ENCODE measurements at places on chromosomes 5 and 9.

DNA sequence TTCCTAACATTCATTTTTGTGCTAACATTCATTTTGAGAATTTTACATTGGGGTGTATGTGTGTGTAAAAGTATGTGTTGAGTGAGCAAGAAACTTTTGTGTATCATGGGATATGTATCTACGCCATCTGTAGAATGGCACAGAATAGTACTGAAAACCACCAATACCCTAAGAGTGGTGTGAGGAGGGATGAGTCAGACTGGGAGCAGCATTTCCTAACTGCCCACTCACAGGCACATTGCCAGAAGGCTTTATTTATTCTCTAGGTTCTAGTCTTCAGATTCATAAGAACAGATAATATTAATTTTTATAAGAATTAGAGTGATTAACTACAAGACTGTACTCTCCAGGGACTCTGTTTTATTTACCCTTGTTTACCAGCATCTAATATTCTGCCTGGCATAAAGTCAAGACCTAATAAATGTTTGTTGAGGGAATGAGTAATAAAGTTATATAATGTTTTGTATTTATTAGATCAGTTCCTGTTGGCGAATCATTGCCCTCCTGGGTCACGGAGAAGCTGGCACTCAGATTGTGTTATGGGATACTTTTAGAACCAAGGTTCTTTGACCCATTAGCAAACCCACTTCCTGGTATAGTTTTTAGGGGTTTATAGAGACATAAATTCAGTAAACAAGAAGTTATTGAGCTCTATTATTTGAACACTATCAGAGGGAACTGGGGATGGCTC, 159.1 kb upstream of the PPP2R2B start:
- no peak for DNase-seq

GRCh38 chr5:84274585-84275468, 109.9 kb downstream of the EDIL3 start:
- no peak for DNase-seq

DNA sequence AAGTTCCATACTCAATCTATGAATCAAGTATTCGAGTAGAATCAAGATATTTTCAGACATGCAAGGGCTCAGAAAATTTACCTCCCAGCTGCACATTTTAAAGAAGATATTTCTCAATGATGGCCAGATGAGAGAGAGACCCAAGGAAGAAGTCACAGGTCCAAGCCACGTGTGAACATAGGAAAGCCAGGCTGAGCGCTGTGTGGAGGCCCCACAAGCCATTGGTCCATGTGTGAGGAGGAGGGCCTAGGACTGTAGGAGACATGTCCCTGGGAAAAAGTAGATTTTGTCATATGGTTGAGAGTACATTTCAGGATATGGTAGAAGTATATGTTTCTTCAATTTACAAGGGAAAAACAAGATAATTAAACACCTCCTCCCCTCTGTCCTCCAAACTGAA, 115.8 kb upstream of the RPS23 start:
- DNase-seq = no peak

DNA sequence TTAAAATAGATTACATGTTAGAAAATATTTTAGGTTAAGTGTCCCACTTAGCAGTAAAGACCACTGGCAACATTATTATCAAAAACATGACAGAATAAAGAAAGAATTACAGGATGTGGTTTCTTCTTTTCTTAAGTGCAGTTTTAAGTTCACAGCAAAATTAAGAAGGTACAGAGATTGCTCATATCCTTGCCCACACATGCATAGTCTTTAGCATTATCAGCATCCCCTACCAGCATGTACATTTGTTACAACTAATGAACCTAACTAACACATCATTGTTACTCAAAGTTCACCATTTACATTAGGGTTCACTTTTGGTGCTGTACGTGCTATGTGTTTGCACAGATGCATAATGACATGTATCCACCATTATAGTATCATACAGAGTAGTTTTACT, 837.7 kb upstream of the CDH9 start:
- no peak for DNase-seq

- DNase-seq = no peak
Observed at GRCh38 chr5:79829260-79829659, 139.6 kb downstream of the CMYA5 start.

- peak; percentile 41 for DNase-seq
Observed at GRCh38 chr9:107488375-107489143, 1.0 kb downstream of the KLF4 start.

DNA sequence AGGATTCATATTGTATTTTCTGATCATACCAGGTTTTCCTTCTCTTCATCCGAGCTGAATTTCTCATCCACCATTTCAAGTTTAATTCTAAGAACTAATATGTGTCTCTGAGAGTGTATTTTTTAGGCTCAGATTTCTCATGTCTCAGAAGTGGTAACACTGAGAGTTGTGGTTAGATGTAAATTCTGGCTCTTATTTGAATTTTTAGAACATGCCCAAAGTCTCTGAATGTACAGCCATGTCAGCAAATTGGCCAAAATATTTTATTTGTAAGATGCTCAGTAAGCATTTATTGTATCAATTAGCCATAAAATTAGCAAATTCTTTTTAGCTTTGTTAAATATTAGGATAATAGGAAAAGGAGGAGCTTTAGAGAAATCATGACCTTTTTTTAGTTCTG, 16.6 kb downstream of the SV2C start:
- no peak for DNase-seq

Measured in stimulated activated naive B cell treated with anti-CD40 and anti-IgM and Interleukin-4, amounts not matched to agents 10 μg/mL and 1 μg/mL and 100 μg/mL, for 72 hours (primary cell).